Activated gamma-delta T cell treated with anti-CD3 and anti-CD28 coated beads, Interleukin-2, amount 50 U/mL, for 16 hours (primary cell): ENCODE measurements at places on chromosomes 2 and 18.

- DNase-seq: no peak
These were observed 223.1 kb downstream of the ATAD2B start for GRCh38 chr2:23703583-23704385.

DNA sequence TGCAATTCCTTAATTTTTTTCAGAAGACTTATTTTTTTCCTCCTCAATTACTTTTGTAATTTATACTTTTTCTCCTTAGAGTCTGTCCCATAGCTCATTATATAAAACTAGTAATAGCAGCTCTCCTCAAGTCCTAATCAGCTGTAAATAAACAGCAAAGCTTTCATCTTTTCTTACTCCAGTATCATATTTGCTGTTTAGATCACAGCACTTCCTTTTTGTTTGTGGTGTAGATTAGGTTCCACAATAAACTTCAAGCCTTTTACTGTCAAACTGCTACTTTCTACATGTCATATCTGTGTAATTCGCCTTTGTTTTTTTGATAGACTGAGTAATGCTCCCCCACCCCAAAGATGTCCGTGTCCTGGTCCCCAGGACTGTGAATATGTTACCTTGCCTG lies 25.5 kb downstream of the GCG start:
- DNase-seq: no peak

GRCh38 chr2:113284476-113284875 lies 5.8 kb upstream of the PAX8 start:
- no peak for DNase-seq

DNA sequence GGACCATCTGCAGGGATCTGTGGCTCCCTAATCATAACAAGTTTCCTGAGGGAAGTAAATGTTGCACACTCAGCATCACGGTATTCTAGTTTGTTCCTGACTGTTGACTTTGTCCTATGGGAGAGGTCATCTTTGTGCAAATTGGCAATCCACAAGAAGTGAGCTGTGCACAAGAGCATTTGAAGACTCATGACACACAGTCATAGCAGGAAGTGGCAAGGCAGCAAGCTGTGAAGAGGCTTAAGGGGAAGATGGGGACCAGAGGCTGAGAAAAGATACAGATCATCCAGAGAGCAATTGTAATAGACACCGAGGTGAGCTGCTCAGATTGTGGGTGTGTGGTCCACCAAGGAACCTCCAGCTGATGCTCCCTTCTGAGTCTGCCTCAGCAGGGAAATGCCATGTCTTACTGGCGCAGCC lies 2.7 kb downstream of the TNP1 start:
- DNase-seq: no peak

DNA sequence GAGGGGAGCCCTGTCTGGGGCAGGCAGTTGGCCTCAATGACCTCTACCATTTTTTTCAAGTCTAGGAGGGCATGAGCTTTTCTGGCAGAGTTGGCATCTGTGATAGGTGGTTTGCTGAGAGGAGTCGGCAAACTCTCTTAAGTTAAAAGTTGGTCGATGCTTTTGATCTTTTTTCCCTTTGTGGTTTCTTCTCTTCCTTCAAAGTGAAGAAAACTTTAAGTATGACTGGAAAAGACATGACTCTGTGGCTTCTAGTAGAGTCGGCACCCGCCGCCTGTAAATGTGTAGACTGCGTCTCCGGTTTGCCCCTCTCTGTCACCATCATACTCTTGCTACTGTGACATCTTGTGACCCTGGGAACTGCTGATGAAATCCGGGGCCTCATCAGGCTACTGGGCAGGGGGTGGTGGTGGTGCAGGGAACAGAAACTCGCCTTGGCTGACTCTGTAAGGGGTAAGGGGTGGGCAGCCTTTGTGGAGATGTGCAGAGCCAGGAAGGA lies 21.1 kb downstream of the INPP5D start:
- no peak for DNase-seq

DNA sequence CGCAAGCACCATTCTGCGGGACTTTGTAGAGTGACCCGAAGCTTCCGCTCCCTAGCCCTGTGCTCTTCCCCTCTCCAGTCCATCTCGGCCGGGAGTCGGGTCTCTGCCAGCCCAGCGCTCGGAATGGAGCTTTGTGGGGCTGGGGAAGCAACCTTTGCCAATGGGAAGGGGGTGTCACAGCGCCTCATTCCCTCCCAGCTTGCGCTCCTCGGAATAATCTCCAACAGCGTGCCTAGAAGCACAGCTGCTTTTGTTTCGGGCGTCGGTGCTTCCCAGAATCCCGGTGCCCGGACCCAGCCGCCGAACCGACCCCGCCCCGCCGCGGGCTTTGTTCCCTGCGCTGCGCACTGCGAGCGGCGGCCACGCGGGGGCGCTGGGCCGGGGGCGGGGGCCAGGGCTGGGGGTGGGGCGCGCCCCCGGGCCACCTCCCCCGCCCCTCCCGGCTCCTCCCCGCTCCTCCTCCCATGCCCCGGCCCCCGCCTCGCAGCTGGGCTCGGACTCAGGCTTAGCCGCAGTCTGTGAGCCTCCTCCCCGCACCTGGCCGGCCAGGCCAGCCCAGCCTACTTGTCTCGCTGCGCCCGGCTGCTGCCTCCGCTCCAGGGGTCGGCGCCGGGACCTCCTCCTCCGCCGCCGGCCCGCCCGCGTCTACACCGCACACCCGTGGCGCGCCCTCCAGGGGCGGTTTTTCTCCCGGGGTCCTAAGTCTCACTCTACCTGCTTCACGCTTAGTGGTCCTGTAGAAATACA lies 77.7 kb upstream of the SMAD2 start:
- peak; percentile 11 for DNase-seq

- DNase-seq: no peak
These were observed 209.0 kb upstream of the KYNU start for GRCh38 chr2:142668420-142668819.

DNA sequence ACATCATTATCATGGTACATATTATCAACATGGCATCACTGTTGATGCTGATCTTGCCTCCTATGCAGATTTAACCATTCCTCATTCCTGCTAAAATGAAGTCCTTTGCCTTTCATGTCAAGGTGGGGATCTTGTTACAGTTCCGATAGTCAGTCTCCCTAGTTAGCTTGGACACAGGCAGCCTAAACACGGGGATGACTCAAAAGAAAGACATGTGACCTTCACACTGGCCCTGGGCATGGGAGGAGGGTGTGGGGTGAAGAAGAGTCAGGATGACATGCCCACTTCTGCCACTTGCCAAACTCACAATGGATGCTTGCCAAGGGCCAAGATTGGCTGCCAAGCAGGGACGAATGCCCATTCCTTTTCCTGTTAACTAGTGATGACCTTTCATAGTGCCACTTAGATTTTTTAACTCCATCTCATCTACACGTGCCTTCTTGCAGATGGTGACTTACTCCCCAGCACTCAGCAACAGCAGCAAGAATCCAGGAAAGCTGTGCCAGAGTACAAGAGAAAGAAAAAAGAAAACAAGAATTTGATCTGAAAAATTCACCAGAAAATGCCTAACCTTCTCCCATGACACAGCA lies 13.9 kb upstream of the SLC1A4 start:
- no peak for DNase-seq

DNA sequence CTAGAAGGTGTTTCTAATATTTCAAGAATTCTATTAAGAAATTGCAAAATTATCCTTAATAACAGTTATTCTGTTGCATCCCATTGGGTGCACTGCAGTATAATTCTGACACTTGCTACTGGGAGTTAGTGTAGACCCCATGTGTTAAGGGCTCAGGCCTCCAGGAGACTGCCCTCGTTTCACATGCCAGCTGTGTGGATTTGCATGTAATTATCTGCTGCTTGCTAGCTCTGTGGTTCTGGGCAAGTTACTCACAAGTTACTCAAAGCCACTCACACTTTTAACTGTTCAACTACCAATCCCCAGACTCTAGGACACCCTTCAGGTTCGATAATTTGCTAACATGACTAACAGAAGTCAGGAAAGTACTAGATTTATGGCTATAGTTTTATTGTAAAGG lies 38.6 kb downstream of the ST6GAL2 start:
- no peak for DNase-seq

DNA sequence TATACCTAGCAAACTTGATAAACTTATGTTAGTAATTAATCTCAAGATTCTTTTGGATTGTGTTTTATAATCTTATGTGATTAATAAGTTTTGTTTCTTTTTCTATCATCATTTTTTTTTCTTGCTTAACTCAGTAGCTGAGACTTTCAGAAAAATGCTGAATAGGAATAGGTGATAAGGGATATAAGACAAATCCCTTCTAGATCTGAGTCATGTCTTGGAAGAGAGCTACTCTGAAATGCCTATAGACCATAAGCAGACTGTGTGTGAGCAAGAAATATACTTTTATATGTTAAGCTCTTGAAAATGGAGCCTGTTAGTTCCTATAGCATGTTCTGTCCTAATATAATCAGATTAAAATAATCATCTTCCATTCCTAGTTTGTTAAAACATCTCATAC lies 29.6 kb downstream of the CYBRD1 start:
- DNase-seq: no peak

DNA sequence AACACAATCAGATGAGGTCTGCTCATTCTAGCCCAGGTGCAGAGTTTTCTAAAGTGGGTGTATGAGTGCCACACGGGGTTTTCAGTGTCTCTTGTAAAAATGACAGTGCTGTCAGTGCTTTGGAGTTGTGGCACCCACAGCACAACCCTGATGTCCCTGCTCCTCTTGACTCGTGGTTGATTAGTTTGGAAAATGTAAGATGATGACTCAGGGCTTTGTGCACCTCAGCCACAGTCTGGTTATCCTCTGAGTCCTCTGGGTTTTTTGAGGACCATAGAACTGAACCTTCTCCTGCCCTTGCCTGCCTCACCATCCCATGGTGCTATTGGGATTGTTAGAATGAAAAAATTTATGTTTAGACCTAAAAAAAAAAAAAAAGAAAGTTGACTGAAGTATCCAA lies 105.6 kb downstream of the MYO1B start:
- no peak for DNase-seq

- no peak for DNase-seq
These were observed 28.8 kb downstream of the ASAP2 start for GRCh38 chr2:9235147-9236044.

GRCh38 chr18:76437910-76438309 lies 57.1 kb downstream of the ZNF516 start:
- no peak for DNase-seq

DNA sequence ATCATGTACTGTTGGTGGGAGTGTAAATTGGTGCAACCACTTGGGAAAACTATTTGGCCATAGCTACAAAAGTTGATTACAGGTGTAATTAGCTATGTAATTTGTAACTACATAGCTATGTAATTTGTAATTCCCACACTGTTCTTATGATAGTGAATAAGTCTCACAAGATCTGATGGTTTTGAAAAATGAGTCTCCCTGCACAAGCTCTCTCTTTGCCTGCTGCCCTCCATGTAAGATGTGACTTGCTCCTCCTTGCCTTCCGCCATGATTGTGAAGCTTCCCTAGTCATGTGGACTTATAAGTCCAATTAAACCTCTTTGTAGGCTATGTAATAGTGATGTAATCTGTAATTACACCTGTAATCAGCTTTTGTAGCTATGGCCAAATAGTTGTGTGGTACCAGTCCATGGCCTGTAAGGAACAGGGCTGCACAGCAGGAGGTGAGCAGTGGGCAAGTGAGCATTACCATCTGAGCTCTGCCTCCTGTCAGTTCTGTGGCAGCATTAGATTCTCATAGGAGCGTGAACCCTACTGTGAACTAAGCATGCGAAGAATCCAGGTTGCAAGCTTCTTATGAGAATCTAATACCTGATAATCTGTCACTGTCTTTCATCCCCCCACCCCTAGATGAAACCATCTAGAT lies 133.7 kb upstream of the COPS8 start:
- DNase-seq: no peak

GRCh38 chr2:43040084-43040854 lies 186.1 kb downstream of the ZFP36L2 start:
- no peak for DNase-seq

GRCh38 chr2:37599688-37600525 lies 71.5 kb downstream of the CDC42EP3 start:
- DNase-seq: peak; percentile 59

GRCh38 chr18:60599267-60599666 lies 226.7 kb upstream of the MC4R start:
- DNase-seq: no peak

GRCh38 chr2:171146633-171147032 lies 14.1 kb downstream of the TLK1 start:
- DNase-seq: no peak

DNA sequence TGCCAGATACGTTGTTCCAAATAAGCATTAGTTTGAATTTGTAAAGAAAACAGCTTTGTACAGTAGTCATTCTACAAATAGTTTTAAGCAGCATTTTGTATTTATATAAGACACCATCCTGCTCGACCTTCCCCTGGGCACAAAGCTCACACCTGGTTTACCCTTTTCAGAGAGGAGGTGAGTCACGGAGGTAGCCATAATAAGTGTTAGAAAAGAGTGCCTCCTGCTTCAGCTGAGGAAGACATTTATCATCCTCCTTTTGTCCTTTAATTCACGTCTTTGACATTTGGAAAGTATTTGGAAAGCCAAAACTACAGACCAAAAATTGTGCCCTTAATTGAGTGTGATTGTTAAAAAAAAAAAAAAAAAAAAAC lies 6.8 kb downstream of the RAB12 start:
- DNase-seq: no peak

- no peak for DNase-seq
These were observed 160.4 kb downstream of the HDAC4 start for GRCh38 chr2:239240414-239240881.

- DNase-seq: no peak
These were observed 8.6 kb upstream of the L3MBTL4 start for GRCh38 chr18:6423289-6423688.

DNA sequence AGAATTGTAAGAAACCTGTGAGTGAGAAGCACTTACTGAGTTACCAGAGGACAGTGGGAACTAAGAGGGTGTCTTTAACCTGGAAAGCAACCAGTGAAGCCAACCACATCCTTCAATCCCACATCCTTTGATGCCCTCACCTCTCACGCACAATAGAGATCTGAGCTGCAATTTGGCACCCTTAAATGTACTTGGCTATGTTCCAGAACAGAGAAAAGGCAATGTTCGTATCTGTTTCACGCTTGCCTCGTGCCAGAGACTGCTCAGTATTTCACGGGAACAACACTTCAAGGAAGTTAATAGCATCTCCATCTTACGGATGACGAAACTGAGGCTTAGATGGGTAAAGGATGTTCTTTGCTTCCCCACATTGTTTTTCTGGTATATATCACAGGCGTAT lies 167.4 kb downstream of the DPP10 start:
- DNase-seq: no peak

- no peak for DNase-seq
These were observed 40.5 kb upstream of the HS6ST1 start for GRCh38 chr2:128358941-128359731.
